ENCODE measurements at places on chromosomes 7 and 10. TPM values are rescaled to one million over a fixed set of nuclear protein-coding genes. Genes with fewer than 3 reads are reported as not detected.

Gene DRGX
- 4.8 TPM for polyA plus RNA-seq

Gene PTF1A
- not detected for polyA plus RNA-seq

Gene CFAP70
- 4.2 TPM for polyA plus RNA-seq

Gene MGAM2
- not detected for polyA plus RNA-seq

Gene CPA2
- polyA plus RNA-seq = 0.56 TPM

Gene EEF1AKMT2
- 17.8 TPM for polyA plus RNA-seq

Gene SLC26A4
- polyA plus RNA-seq = 0.13 TPM

Gene ZNF282
- polyA plus RNA-seq = 3.6 TPM

Gene TMEM176A
- polyA plus RNA-seq = 46.4 TPM

Gene SLIT1
- 0.24 TPM for polyA plus RNA-seq

Gene WDR86
- 7.5 TPM for polyA plus RNA-seq

Gene UBTD1
- polyA plus RNA-seq = 17.4 TPM

Gene GRM3
- 1.9 TPM for polyA plus RNA-seq

Gene SVIL
- 17.3 TPM for polyA plus RNA-seq

Gene PIK3AP1
- polyA plus RNA-seq = 6.0 TPM
